CMK (cell line): ENCODE measurements at places on chromosomes 12 and 14.

DNA sequence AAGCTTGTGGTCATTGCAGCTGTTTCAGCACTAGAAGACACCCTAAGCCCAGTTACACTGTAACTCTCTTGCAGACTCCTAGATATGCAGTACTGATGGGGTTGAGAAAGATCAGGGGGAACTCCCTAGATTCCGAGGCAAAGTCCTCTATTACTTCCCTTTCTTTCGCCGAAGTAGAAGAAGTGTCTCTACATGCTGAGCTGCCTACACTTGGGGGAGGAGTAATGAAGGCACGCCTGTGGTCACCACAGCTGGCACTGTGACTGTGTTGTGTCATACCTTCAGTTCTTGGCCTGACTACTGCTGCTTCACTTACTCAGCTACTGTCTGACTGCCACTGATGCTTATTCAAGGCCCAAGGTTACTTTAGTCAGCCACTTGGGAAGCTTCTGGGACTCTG is 35.1 kb upstream of the RPL10L start:
- DNase-seq, result no peak

GRCh38 chr12:15767301-15767700 is 21.9 kb downstream of the EPS8 start:
- DNase-seq, result no peak

DNA sequence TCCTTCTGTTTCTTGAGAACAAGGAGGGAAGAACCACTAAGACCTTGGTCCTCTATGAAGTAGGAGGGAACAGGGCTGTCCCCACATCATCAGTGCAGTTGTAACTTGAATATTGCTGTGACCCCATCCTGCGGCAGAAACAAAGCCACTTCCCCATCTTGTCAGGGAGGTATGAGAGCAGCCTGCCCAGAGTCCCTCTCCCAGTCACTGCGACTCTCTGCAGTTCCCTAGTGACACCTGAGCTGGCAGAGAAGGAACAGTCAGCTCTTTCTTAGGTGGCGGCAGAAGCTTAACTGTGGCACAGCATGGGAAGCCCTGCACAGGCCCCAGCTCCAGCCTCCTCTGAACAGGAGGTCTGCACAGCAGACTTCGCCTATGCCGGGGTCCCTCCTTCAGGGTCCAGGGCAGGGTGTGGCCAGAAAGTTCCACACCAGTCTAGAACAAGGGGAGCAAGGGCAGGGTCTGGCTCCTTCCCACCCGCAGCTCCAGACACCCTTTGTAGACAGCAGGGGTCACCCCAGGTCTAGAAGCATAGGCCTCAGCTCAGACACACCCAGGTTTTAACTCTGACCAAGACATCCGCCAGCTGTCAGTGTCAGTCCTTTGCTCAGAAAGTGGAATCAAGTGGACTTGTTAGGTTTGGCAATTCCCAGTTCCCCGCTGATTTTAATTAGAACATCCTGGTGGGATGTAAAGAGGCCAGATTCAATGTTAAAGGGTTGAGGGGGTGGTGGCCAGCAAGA is 36.8 kb downstream of the DEGS2 start:
- DNase-seq, result no peak

- no peak for DNase-seq
Observed at GRCh38 chr12:41348198-41348597, 160.1 kb downstream of the PDZRN4 start.

DNA sequence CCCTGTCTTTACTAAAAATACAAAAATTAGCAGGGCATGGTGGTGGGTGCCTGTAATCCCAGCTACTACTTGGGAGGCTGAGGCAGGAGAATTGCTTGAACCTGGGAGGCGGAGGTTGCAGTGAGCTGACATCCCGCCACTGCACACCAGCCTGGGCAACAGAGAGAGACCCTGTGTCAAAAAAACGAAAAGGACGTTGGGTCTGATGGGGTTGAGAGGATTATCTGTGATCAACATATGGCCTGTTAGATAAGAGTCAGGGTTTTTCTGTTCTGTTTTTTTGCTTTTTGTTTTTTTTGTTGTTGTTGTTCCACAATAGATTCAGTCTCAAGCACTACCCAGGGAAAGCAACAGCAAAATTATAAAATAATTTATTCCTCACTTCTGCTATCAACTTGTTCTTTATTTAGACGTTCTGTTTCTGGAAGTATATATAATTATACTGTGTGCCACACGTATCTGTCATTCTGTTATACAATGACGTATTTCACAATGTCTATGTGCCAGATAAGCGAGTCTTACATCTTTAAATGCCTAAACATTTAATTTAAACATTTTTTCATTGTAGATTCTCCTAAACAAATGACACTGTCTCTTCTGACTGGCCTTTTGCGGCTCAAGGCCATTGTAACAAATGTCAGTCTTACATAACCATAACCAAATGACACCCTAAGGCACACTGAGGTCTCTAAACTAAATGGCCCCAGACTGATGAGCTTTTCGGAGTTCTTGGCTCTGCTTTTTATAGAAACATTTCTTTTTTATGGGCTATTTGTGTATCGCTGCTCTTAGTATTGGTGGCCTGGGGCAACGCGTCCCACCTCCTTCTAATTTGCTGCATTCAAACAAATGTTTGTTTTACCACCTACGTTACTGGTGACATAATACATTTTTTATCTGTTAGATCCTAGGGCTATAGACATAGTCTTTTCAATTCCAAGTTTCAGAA is 7.2 kb upstream of the P2RX4 start:
- no peak for DNase-seq

DNA sequence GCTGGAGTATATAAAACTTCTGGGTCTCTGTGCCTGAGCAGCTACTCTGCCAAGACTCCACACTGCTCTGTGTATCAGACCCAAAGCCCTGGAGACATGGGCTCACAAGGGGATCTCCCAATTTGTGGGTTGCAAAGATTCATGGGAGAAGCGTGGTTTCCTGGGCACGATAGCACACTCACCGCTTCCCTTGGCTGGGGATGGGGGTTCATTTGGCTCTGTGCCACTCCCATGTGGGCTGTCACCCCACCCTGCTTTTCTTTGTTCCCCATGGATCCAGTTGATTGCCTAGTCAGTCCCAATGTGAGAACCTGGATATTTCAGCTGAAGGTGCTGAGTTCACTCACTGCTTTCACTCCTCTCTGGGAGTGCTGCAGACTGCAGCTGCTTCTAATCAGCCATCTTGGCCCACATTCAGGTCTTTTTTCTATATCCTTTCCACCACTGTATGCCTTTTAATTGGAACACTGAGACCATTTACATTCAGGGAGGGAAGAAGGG is 40.0 kb upstream of the PCNX4 start:
- no peak for DNase-seq

DNA sequence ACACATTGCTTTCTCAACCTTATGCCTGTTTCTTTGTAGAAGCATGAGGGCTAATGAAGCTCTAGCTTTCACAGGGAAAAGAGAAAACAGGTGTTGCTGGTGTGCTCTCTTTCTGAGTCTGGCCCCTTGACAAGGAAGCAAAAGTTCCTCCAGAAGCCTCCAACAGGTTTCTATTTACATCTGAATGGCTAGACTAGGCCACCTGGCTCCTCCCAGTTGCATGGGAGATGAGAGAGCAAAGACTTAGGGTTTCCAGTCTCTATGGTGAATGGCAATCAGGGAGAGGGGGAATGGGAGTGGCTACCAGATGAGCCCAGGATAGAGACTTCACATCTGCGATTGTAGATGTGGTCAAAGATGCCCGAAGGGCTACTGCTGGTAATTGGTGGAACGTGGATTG is 138.1 kb upstream of the PLXNC1 start:
- DNase-seq, result no peak

DNA sequence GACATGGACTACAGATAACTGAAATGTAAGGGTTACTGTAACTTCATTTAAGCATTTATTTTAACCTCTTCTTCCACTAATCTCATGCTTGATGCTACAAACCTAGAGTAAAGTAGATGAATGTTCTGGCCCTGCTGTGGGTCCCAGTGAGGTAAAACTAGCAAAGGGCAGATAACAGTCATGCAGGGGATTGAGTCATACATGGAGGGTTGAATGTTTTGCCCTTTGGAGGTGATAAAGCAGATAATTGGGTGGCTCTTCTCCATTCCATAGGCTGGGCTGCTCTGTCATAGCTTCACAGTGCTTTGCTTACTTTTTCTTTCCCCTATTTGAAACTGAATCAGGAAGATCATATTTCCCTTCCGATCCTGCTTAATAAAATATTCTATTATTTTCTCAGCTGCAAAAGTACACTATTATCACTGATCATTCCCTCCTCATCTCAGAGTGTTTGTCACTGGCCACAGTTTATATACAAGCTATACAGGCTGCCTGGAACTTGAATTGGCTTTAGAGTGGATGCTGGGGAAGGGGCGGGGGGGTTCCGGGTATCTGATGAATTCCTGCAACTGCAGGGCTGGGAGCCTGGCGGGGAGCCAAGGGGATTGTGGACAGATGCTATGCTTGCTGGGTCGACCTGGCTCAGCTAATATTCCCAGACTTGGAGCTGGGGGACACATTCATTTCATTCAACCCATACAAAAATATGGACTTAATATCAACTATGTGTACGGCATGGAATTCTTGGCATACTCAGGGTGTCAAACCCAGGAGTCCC is 235.1 kb downstream of the NRXN3 start:
- no peak for DNase-seq

DNA sequence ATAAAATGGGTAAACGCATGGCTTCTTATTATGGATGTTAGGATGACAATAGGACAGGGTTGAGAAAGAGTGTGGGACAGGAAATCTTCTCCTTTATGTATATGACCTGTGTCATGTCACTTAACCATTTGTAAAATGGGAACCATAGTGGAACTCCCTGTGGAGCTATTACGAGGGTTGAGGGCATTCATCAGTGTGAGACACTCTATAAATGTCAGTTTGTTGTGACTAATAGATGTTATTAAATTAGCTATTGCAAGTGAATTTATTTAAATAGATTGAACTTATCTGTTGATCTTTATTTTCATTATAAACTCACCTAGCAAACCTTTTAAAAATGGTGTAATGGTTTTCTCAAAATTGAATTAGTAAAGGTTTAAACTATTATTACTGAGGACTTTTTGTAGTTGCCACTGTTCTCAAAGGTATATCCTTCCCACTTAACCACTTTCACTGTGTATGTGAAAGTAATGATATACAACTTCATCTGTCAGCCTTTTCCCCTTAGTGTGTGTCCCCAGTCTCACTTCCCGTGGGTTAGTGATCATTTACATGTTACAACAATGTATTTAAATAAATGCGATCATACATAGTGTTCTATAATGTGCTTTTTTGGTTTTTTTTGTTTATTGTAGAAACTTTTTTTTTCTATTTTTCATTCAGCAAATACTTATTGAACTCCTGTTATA is 17.1 kb downstream of the HELB start:
- no peak for DNase-seq

DNA sequence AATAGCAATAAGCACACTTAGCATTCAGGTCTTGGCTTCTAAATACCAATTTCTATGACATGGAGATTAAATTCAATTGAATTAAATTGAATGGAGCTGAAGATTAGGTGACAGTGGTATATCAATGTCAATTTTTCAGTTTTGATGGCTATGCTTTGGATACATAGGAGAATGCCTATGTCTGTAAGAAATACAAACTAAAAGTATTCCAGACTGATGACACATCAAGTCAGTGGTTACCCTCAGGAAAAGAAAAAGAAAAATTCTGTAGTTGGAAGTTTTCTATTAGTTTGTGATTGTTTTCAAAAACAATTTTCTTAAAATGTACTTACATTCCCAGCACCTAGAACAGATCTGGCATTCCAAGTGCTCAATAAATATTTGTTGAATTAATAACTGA is 4.9 kb upstream of the DCAF4 start:
- DNase-seq, result no peak

DNA sequence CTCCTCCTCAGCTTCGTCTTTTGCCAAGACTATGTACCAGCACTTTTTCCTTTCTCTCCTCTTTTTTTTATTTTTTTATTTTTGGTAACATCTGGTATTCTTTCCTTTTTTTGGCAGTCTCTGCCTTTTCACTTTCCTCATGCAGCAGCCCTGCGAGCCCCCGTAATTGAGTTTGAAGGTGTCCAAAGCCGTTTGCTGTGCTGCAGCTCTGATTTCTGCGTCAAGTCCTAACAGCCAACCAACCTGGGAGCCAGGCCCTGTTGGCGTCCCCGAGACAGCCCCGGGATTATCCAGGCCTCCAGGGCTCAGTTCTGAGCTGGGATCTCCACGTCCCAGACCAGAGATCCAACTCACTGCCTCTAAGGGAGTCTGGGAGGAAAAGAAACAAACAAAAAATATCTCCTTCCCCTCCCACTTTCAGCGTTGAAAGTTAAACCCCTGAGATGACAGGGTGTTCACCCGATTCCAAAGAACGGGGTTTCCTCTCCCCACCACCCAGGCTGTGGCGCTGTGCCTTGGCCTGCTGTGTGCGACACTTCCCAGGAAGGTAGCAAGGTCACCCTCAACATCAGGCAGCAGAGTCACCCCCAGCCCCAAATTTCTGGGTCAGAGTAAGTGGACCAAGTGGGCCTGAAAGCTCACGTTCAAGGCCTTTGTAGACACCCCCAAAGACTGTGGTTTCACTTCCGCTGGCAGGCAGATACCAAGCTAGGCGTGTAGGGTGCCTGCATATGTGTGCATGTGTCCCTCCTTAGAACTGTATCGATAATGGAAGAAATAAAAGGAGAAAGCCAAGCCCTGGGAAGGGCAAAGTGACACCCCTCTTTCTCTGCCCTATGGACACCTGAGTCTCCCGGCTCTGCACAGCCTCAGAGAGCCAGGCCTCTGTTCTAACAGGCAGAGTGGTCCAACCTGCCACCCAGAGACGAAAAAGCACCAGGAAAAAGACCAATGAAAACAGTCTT is 11.1 kb downstream of the BCL11B start:
- no peak for DNase-seq

- DNase-seq, result no peak
Observed at GRCh38 chr14:52318062-52318461, 4.0 kb downstream of the PTGER2 start.

DNA sequence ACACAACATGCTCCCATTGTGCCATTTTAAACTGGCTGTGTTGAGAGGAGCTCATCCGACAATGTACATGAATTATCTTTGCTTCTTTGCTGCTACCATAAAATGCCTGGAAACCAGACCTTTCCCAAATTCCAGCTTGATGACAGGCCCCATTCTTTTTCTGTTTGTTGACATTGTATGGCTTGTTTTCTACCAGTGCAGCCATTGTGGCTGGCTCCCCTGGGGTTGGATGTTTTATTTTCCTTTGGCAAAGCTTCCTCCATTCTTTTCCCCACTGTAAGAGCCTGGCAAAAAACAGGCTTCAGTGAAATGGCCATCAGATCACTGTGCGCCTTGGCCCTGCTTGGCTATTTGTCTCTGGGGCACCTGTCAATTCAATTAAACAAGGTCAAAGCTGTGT is 532.5 kb downstream of the VRK1 start:
- no peak for DNase-seq

DNA sequence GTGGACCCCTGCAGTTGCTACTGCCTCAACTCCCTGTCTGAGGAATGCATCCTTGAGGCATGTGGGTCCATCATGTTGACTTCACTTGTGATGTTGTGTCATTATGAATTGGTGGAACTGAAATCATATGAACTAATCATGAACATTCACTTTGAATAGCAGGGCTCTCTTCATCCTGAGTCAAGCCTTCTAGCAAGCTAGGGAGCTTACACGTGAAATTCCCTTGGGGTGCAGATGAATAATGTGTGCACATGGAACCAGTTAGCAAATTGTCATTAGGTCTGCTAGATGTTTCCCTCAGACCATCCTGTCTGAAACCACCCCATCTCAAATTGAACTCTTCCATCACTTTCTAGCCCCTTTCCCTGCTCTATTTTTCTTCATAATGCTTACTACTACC is 3.6 kb downstream of the COQ6 start:
- DNase-seq, result no peak
